RCC 7860 (cell line): ENCODE measurements at places on chromosomes 6 and 20.

DNA sequence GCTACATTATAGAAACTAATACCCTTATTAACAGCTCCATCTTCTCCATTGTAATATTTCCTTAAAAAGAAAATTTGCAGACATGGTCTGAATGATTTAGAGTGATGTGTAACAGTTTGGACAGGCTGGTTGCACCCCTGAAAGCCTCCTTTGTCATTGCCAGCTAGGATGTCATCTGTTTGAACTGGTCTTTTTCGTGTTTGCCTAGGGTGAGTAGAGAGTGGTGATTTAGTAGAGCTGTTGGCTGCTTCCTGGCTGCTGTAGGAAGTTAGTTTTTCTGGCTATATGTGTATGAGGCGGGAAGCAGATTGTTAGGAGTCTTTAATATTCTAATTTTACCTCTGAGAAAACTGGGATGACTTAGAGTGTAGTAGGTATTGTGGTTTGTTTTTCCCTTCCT, 101.1 kb downstream of the ZFAND3 start:
- no peak for DNase-seq

- DNase-seq = peak; percentile 78
Observed at GRCh38 chr20:1933465-1933870, 38.3 kb downstream of the SIRPA start.

DNA sequence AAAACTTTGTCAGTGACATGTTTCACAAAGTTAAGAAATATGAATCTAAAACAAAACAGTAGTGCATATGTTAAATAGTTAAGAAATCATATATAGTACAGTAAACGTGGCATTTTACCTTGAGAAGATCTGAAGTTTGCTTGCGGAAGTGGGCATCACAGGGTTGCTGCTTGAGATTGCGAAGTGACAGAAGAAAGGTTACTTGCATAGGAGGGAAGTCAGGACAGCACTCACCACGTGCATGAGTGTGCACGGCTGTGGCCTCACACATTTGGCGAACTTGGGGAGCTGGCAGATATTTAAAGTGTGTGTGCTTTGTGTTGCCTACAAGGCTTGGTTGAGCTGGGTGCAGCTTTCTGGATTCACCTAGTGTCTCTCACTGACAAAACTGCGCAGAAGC, 431.5 kb upstream of the ARID1B start:
- no peak for DNase-seq

DNA sequence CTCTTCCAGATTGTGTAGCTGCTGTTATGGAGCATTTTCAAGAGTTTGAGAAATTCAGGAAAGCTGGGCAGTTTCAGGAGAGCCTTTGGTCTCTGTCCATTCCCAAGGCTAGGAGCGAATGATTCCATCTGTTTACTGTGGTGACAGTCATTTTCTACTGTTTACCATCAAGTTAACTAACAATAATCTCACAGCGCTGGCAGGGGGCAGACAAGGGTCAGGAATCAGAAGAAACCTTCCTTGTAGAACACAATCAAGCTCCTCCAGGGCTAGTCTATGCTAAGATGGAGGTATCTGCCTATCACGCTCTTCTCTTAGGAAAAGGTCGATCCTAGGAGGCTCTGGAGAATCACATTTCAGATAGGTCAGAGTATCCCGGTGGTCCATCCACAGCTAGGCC, 293.9 kb downstream of the KIF16B start:
- DNase-seq = no peak

- no peak for DNase-seq
Observed at GRCh38 chr6:86357877-86358276, 579.5 kb upstream of the HTR1E start.

- DNase-seq = no peak
Observed at GRCh38 chr6:89260310-89260709, 43.2 kb upstream of the GABRR1 start.

- DNase-seq = no peak
Observed at GRCh38 chr6:6635291-6635690, 46.8 kb downstream of the LY86 start.

- DNase-seq = no peak
Observed at GRCh38 chr6:139490482-139490881, 116.0 kb upstream of the CITED2 start.

GRCh38 chr6:125714441-125715090, 34.9 kb upstream of the HEY2 start:
- DNase-seq = no peak

DNA sequence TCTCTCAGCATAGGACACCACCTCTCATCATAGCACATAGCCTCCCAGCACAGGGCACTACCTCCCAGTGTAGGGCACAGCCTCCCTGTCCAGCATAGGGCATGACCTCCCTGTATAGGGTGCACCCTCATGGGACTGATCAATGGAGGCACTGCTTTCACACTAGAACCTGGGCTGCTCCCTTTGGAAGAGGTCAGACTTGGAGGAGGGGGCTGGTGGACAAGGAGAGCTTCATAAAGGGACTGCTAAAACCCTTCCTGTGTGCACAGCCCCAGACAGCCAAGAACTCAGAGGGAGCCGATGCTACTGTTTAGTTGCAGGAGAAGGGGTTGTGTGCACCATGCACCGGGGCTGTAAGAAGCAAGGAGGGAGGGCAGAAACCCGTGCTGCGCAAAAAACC, 21.9 kb upstream of the CST4 start:
- DNase-seq = no peak

DNA sequence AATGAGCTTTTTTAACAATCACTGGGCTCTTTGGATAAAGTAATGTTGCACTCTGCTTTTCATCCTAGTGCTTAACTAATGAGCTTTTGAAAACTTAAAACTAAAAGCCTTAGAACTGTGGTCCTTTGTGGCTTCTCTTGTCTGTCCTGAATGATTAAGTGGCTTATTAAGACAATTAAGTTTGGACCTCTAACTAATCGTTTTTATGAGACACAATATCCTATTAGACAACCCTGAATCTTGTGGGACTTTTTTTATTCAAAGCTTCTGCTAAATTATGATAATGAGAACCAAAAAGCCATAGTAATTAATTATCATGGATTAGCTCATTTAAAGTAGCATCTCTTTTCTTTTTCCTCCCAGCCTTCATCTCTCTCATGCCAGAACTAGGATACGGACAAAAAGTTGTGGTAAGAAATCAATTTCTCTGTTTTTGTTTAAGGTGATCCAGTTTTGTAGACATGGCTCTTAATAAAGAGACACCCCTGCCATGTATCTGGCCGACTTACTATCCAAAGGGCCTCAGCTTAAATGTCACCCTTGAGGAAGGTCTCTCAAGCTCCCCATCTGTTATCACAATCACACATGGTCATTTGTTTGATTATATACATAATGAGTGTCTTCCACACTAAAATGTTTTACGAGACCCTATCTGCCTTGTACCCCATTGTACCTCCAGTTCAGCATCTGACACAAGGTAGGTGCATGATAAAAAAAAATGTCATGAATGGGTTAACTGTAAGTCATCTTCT, 384.4 kb upstream of the IRAK1BP1 start:
- no peak for DNase-seq

GRCh38 chr6:25630508-25631278, 21.3 kb upstream of the SCGN start:
- DNase-seq = no peak

- peak; percentile 33 for DNase-seq
Observed at GRCh38 chr6:163828038-163828795, 413.7 kb downstream of the QKI start.

- no peak for DNase-seq
Observed at GRCh38 chr6:32890831-32891230, 36.8 kb downstream of the PSMB9 start.

- DNase-seq = no peak
Observed at GRCh38 chr6:46651006-46651405, 1.6 kb downstream of the CYP39A1 start.

DNA sequence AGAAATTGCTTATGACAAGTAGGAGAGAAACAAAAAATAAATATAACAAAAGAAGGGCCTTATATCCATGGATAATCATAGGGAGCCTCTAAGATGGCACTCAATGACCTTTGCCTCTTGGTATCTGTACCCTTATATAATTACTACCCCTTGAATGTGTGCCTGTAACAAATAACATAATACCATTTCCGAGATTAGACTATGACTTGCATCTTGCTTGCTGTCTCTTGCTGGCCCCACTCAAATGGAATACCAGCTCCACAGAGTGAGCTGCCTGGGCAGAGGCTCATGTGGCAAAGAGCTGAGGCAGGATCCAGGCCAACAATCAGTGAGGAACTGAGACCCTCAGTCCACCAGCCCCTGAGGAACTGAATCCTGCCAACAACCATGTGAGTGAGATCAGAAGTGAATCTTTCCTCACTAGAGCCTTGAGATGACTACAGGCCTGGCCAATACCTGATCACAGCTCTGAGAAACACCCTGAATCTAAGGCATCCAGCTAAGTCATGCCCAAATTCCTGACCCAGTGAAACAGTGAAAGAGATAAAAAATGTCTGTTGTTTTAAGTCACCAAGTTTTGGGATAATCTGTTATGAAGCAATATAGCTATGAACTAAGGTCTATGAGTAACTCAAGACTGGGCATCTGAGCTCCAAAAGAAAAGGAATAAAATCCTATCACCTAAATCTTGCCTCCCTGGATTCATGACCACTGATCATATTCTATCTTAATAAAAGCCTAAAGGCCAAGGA, 5.5 kb downstream of the KATNA1 start:
- DNase-seq = peak; percentile 1

GRCh38 chr6:107156617-107157016, 41.3 kb upstream of the BEND3 start:
- DNase-seq = no peak

DNA sequence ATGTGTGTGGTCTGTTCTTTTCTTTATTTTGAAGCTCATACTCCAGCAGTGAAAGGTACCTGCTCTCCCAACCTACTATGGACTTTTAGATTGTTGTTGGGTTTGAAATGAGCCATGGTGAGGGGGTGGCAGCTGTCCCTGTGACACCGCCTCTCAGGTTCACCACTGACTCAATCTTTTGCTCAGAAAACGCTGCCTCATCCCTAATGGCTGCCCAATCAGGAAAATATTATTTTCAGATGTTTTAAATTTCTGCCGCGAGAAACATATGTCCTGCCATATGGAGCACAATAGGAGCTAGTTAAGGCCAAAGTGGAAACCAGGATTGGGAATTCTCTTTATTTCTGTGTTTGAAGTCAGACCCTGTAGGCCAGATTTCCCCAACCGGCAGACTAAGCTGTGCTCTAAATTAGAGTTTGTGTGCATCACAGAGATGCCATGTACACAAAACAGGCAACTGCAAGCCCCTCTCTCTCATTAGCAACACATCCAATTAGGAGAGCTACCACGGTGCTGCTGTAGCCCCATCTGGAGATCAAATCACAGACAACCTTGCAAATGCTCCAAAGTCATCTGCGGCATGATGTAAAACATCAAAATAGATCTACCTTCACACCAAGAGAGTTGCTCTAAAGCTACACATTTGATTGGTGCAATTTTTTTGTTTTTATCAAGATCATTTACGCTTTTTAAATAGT, 144.1 kb upstream of the BACH2 start:
- no peak for DNase-seq

- no peak for DNase-seq
Observed at GRCh38 chr20:58235010-58235409, 6.6 kb upstream of the ANKRD60 start.

- DNase-seq = no peak
Observed at GRCh38 chr6:149964308-149965193, 808 bp downstream of the ULBP1 start.

DNA sequence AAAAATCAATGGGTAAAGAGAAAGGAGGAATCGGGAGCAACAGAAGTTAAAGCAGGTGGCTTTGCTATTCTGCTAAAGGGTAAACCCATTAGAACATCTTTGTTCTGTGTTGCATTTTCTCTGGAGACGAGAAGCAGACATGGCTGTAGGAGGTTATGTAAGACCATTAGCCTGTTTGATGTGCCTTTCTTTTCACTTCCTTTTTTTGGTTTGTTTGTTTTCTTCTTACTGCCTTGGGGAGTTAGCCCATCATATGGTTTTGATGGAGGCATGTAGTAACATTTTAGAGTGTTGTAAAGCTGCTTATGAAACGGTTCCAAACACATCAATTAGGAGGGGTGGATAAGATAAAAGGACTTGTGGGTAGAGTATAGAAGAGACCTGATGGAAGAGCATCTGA, 131.0 kb downstream of the DOK5 start:
- no peak for DNase-seq

GRCh38 chr20:41367393-41367695, 726 bp upstream of the EMILIN3 start:
- no peak for DNase-seq

GRCh38 chr6:93886416-93886815, 467.1 kb upstream of the EPHA7 start:
- no peak for DNase-seq

- DNase-seq = peak; percentile 47
Observed at GRCh38 chr6:89940225-89941027, 46.2 kb downstream of the GJA10 start.

DNA sequence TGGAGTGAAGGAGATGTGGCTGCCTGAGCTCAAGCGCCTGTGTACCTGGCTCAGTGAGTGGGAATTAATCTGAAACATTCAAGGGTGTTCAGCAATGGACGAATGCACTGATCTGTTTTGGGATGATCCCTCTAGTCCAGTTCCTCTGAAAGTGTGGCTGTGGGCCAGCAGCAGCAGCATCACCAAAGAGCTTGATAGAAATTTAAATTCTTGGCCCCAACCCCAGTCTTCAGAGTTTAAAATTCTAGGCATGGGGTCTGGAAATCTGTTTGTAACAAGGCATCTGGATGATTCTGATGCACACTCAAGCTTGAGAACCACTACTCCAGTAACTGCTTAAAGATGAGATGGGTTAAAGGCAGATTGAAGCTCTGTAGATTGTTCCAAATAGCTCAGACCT, 59.2 kb downstream of the STMND1 start:
- no peak for DNase-seq

DNA sequence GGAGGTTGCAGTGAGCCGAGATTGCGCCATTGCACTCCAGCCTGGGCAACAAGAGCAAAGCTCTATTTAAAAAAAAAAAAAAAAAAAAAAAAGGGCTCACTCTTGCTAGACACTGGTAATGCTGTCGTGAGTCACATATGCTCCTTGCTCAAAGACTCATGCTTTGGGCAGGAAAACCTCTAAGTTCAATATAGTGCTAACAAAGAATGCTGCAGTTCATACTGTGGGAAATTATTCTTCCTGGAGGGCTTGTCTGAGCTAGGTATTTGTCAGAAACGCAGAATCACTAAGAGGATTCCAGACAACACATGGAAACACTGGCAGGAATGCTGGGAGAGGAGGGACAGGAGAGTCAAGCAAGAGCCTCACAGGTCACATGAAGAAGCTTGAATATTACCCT, 2.3 kb upstream of the LYRM2 start:
- peak; percentile 24 for DNase-seq
